Lower leg skin (tissue), 4 donors: ENCODE measurements at places on chromosomes 6 and 20. TPM values are rescaled to one million over a fixed set of nuclear protein-coding genes. Genes with fewer than 3 reads are reported as not detected.

FNDC1 gene
- total RNA-seq, result not detected

OGFRL1 gene
- 43.9 TPM for total RNA-seq

SAMD3 gene
- total RNA-seq, result not detected

NANP gene
- 3.2 TPM for total RNA-seq

SYNDIG1 gene
- not detected for total RNA-seq

FGD2 gene
- total RNA-seq, result 9.2 TPM

PTPRT gene
- total RNA-seq, result 0.96 TPM

UBE2C gene
- 24.1 TPM for total RNA-seq

PRRT1 gene
- 1.2 TPM for total RNA-seq

GNAS-AS1 gene
- total RNA-seq, result not detected

TCF21 gene
- not detected for total RNA-seq

CAPN11 gene
- 1.0 TPM for total RNA-seq

KCNK16 gene
- total RNA-seq, result not detected

TPBG gene
- total RNA-seq, result 30.1 TPM

KCNB1 gene
- total RNA-seq, result 5.2 TPM

NAPB gene
- total RNA-seq, result 10.3 TPM

C20orf144 gene
- not detected for total RNA-seq

CCN2 gene
- total RNA-seq, result 52.8 TPM

SPTLC3 gene
- 74.1 TPM for total RNA-seq

VIP gene
- not detected for total RNA-seq

PRDM13 gene
- total RNA-seq, result not detected

SLC17A9 gene
- 1.1 TPM for total RNA-seq

ADTRP gene
- total RNA-seq, result 9.1 TPM

C6orf141 gene
- total RNA-seq, result 25.6 TPM

EFCAB8 gene
- not detected for total RNA-seq

MTHFD1L gene
- 7.1 TPM for total RNA-seq

TCP11 gene
- not detected for total RNA-seq

MUCL3 gene
- not detected for total RNA-seq

ASIP gene
- total RNA-seq, result not detected

TP53INP2 gene
- 12.0 TPM for total RNA-seq

SLA2 gene
- 0.52 TPM for total RNA-seq

NKAIN2 gene
- not detected for total RNA-seq

RANBP9 gene
- 45.4 TPM for total RNA-seq

TFAP2A gene
- 62.0 TPM for total RNA-seq

SLC35D3 gene
- total RNA-seq, result not detected

PDYN gene
- not detected for total RNA-seq

HCK gene
- total RNA-seq, result 7.0 TPM
